ENCODE measurements at places on chromosomes 5 and 9.

GRCh38 chr5:159010661-159011442 lies 88.9 kb downstream of the EBF1 start:
- DNase-seq, result peak; percentile 48

- no peak for DNase-seq
These were observed 136.3 kb downstream of the TENT4A start for GRCh38 chr5:6849316-6850105.

DNA sequence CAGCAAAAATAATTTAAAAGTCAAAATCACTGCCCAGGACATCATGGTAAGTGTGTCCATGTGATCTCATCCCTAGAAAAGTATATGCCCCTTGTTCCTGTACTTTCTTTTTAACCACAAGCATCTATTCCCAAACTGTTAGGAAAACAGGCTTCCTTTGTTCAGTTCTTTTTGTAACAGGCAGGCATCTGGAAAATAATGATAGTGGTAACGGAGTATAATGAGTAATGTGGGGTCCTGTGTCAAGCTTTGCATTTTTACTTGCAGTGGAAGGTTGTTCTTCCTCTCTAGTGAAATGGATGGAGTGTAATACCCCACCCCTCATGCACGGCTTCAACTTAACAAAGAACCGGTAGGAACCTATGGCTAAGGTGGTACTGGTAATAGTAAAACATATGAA lies 532.1 kb downstream of the CTNND2 start:
- DNase-seq, result no peak

- no peak for DNase-seq
These were observed 8.3 kb downstream of the TSLP start for GRCh38 chr5:111079846-111080245.

GRCh38 chr9:132514011-132514744 lies 68.2 kb upstream of the BARHL1 start:
- no peak for DNase-seq

GRCh38 chr5:180071531-180072255 lies at the start of gene RNF130:
Gene RNF130 (minus strand): TSS chr5:180071759. CDS start chr5:180071702, 57 bp downstream.
- peak; percentile 95 for DNase-seq

- DNase-seq, result no peak
These were observed 326.4 kb upstream of the KLF4 start for GRCh38 chr9:107815782-107816560.

DNA sequence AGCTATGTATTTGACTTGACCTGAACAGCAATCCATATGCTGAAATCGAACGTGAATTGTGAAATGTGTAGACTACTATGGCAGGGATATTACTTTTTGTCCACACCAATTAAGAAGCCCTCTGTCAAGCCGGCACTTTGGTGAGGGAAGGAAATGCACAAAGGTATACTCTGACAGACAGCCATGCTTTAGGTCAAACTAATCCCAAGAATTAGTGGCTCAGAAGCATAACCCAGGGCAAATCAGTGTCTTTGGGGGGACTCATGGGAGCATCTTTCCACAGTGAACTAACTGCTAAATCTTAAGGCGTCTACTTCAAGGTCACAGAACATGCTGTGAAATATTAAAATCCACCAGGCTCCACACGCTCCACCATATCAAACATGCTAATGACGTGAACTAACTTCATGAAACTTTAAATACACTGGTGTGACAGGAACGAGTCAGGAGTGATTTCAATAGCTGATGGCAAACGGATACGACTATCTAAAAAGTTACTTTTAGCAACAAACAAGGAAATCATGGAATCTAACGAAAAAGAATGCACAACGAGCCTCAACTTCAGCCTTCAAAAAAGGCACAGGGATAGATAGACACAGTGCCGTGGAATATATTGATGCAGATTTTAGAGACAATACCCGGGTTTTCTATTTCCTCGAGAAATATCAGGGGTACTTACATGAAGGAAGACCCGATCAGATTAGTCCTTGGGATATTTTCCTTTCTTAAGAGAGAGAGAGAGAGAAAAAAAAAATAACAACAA lies 527 bp downstream of the MEF2C start:
- DNase-seq, result peak; percentile 44

GRCh38 chr9:91803970-91804752 lies 145.9 kb downstream of the ROR2 start:
- DNase-seq, result no peak

DNA sequence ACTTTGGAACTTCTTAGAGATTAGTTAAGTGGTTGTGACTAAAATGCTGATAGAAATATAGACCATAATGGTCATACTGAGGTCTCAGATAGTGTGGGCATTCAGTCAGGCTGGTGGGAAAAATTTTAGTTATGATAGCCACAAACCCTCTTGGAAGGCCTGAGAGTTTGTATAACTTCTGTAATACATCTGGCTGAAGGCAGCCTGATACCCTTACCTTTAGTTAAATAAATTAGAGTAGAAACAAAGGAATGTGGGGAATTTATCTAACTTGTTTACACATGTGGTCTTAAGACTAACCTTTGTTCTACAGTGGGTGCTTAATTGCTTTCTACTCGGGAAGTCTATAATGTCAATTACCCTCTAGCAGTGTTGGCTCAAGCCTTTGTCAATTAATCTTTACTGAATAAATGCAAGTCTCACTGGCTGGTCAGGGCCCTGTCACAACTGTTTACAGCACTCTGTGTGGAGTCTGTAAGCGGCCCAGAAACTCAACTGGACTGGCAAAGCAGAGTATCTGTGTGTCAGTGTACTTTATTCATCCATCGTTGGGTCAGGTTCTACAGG lies 184.0 kb downstream of the FBXO4 start:
- DNase-seq, result no peak

GRCh38 chr9:127186806-127187205 lies 64.4 kb upstream of the ANGPTL2 start:
- no peak for DNase-seq

DNA sequence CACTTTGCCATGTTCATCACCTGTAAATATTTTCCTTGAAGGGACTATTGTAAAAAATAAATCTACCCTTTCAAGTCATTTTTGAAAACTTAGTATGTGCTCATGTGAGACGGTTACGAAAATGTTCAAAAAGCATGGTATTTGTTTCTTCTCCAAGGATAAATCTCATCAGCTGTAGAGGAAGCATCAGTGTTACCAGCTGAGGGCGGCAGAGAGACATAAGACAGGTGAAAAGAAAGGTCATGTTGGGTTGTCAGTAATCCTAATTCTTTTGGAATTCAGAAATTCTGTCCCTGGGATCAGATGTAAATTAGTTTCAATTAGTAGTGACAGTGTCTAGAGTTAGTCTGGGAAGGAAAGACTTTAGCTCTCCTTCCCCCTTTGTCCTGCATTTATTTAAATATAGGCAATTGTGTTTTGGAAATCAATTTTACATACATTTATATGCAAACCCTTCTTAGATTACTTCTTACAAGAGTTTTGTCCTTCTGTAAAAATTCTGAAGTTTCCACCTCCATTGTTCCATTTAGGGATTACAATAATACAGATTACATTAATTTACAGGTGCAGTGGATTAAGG lies 791.9 kb upstream of the CDH6 start:
- DNase-seq, result peak; percentile 21

DNA sequence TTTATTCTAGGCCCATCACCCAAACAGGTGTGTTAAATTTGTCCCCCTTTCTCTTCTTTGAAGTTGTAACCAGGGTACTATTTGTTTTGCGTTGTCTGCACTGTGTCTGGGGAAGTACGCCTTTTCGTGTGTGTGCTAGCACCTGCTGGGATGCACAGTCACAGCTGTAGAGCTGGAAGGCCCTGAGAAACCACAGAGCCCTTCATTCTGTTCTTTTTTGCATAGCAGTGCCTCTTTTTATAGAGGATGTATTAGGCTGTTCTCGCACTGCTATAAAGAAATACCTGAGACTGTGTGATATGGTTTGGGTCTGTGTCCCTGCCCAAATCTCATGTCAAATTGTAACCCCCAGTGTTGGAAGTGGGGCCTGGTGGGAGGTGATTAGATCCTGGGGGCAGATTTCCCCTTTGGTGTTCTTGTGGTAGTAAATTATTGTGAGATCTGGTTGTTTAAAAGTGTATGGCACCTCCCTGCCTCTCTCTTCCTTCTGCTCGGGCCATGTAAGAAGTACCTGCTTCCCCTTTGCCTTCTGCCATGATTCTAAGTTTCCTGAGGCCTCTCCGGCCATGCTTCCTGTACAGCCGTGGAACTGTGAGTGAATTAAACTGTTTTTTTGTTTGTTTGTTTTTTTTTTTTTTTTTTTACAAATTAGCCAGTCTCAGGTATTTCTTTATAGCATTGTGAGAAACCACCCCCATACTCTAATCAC lies 14.0 kb downstream of the SEC61B start:
- no peak for DNase-seq

GRCh38 chr5:58201922-58202648 lies 257.8 kb downstream of the PLK2 start:
- no peak for DNase-seq

GRCh38 chr9:77977210-77977611 lies 54.4 kb downstream of the GNAQ start:
- no peak for DNase-seq

DNA sequence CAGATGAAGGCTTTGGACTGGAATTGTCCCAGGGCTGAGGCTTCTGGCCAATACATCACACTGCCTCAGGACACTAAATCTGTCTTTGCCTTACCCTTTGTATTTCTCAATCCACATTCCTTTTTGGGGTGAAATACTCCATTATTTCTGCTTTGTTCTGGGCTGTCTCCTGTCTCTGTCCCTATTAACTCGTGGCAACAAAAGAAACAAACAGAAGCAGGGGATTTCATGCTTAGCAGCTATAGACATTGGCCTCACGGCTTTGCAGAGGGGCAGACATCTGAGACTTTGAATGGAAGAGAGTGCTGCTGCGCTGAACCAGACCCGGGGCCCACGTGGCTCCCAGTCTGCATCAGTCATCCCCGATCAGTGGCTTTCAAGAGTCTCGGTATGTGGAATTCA lies 129.7 kb downstream of the ARL15 start:
- DNase-seq, result no peak

GRCh38 chr5:179827680-179828079 lies 7.0 kb downstream of the SQSTM1 start:
- DNase-seq, result no peak

DNA sequence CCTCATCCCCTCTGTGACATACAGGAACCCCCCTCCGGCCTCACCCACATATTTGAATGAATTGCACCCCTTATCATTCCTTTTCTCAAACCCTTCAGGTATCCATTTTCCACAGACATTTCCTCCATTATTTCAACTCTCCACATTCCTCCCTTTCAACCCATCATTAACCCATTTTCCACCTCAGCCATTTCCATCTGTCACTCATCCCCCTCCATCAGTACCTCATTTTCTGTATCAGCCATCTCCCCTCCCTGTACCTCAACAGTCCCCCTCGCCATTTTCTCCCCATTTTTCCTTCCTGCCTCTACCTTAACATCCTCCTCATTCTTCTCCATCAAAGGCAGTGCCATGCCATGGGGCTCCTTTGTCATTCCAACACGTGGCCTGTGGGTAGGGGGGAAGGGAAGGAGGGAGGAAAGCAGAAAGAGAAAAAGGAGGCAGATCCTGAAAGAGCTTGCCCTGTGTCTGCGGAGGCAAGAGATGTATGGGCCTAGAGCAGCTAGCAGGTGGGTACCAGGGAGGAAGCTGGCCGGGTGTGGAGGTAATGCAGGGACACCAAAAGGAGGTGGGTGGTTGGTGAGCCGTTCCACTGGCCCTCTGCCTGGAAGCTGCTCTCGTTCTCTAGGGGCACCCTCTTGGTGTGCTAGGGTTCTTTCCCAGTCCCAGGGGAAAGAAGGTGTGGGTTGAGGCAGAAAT lies 1.5 kb downstream of the DNAJB5 start:
- DNase-seq, result no peak

GRCh38 chr5:749101-749670 lies 35.3 kb downstream of the ZDHHC11B start:
- no peak for DNase-seq

GRCh38 chr5:6256901-6257300 lies 121.4 kb downstream of the MED10 start:
- DNase-seq, result no peak
